WTC11 (cell line): ENCODE measurements at places on chromosomes 11 and 22. TPM values are rescaled to one million over a fixed set of nuclear protein-coding genes. Genes with fewer than 3 reads are reported as not detected.

Gene OR8G1
- total RNA-seq: not detected in 3 replicates

Gene BARX2
- not detected in 3 replicates for total RNA-seq

Gene SLC25A17
- 22.0 to 29.6 TPM (median 25.2 TPM) in 3 replicates for total RNA-seq

Gene DRAP1
- 111 to 129 TPM (median 114 TPM) in 3 replicates for total RNA-seq

DNA sequence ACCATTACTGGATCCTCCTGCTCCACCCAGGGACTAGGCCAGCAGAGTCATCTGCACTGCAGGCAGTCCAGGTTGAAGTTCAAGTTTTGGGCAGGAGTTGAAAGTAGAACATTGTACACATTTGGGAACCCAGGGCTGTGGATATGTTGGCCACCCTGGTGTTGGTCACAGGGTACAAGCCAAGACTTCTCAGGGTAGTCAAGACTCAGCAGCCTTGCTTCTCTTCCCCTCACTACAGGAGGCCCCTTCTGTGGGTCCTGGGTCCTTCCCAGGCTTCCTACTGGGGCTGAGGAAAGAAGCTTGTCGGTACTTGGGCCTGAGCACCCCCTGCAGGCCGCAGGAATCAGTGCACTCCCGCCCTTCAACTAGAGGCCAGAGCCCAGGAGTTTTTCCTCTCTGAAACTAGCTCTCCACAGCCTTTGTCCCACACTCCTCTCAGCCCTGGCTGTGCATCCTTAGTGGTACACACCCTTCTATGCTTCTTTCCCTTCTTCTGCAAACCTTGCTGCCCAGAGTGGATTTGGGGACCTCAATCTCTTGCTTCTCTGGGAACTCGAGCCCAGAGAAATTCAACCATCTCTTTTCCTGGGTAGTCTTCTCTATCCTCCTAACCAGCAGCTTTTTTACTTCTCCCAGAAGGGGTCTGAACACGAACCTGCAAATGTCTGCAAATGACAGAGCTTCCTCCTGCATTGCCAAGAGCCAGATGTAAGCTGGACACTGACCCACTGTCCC lies 2.6 kb upstream of the HPX start:
- peak; percentile 68 for DNase-seq

- no peak for DNase-seq
Observed at GRCh38 chr11:66373265-66373664, 1.7 kb upstream of the SLC29A2 start.

- DNase-seq: no peak
Observed at GRCh38 chr22:39169797-39170466, 17.5 kb upstream of the CBX7 start.

DNA sequence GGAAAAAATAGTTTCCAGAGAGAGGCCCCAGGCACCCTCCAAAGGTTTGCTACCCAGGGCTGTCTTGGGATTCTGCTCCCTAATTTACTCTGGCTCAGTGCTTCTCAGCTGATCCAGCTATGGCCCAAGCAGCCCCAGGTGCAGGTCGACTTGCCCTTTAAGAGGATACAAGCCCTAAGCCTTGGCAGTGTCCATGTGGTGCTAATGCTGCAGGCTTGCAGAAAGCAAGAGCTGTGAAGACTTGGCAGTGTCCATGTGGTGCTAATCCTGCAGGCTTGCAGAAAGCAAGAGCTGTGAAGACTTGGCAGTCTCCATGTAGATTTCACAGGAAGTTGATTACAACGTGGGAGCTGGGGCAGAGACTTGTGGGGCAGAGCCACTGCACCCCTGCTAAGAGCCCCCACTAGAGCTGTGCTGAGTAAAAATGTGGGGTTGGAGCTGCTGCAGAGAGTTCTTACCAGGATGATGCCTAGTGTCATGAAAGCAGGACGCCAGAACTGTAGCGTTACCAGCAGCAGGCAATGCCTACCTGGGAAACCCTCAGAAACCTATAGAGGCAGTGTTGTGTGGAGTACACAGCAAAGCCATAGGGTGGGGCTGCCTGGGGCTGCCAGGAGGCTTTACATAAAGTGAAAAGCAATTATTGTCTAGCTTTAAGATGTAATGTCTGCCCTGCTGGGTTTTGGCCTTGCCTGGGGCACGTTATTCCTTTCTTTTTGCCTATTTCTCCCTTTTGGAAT lies 16.1 kb upstream of the OR52K1 start:
- peak; percentile 20 for DNase-seq

GRCh38 chr22:39152024-39152510 lies 413 bp downstream of the CBX7 start:
- DNase-seq: no peak

GRCh38 chr11:12079726-12080556 lies 30.4 kb upstream of the MICAL2 start:
- DNase-seq: peak; percentile 20

DNA sequence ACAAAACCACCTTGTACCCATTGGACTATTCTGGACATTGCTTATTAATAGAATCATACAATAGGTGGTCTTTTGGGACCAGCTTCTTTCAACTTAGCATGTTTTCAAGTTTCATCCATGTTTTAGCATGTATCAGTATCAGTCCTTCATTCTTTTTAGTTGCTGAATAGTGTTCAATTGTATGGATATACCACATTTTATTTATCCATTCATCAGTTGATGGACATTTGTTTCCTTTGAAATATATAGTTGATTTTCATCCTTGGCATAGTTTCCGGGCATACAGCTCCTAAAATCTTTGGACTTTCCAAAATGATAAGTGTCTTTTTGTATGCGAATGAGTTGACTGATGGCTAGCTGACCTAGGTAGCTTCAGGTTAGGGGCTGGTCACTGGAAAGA lies 12.2 kb downstream of the PPP6R3 start:
- DNase-seq: no peak

- no peak for DNase-seq
Observed at GRCh38 chr11:68336716-68337115, 24.3 kb downstream of the LRP5 start.

DNA sequence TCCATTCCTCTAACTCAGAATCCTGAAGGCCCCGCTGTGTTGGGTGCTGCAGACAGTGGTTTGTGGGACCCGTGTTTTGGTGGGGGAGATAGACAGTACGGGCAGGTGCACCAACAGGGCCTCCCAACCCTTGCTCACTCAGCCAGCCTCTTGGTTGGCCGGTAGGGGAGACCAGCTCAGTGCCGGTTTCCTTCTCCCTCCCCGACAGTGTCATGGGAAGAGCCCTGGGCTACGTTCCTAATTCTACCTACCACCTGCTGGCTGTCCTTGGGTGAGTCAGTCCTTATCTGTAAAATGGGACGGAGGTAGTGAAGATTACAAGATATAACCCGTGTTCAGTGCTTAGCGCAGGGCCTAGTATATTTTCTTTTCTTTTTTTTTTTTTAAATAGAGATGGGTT lies 5.9 kb downstream of the TMEM134 start:
- DNase-seq: no peak

GRCh38 chr22:41799486-41800347 lies 762 bp upstream of the CCDC134 start:
- DNase-seq: peak; percentile 31

DNA sequence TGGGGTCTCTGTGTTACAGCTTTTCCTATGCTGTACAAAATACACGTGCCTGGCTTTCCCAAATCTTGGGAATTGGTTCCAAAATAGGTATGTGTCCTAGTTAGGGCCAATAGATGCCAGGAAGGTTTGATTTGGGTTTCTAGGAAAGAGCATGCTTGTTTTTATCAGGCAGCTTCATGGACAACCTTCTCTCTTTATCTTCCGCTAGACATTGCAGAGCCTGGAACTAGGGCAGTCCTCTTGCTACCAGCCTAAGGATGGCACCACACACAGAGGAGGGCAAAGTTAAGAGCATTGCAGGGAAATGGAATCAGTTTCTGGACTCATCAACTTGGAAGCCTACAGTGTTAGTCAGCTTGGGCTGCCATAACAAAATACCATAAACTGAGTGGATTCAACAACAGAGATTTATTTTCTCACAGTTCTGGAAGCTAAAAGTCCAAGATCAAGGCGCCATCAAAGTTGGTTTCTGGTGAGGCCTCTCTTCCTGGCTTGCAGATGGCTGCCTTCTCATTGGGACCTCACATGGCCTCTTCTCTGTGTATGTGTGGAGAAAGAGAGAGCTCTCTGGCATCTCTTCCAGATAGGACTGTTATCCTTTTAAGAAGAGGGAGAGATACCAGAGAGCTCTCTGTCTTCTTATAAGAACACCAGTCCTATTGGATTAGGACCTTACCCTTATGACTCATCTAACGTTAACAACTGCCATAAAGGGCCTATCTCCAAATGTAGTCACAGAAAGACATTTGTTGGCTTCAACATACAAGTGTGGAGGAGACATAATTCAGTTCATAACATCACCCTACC lies 27.3 kb upstream of the CREB3L1 start:
- DNase-seq: no peak

DNA sequence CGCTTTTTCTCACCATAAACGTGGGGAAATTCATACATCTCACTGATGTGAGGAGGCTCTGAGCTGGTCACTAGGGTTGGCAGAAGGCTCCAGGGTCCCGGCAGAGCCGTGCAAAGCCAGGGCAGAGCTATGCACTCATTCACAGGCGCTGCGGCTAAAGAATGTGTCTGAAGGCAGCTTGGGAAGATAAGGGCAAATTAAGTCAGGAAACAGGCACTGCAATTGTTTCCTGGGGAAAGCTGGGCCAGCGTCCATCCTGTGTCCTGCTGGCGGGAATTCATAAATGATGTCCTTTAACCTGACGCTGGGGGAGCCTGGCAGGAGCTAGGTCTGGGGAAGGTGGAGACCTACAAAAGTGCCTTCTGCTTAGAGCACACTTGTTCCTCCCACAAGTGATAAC lies 27.6 kb downstream of the PKNOX2 start:
- no peak for DNase-seq

- no peak for DNase-seq
Observed at GRCh38 chr11:125053167-125053566, 9.9 kb upstream of the SLC37A2 start.

GRCh38 chr11:95143106-95143681 lies 53.5 kb downstream of the ENDOD1 start:
- DNase-seq: no peak

GRCh38 chr22:33012833-33013450 lies 45.2 kb downstream of the SYN3 start:
- no peak for DNase-seq

GRCh38 chr11:73932781-73933180 lies 18.0 kb upstream of the DNAJB13 start:
- no peak for DNase-seq

DNA sequence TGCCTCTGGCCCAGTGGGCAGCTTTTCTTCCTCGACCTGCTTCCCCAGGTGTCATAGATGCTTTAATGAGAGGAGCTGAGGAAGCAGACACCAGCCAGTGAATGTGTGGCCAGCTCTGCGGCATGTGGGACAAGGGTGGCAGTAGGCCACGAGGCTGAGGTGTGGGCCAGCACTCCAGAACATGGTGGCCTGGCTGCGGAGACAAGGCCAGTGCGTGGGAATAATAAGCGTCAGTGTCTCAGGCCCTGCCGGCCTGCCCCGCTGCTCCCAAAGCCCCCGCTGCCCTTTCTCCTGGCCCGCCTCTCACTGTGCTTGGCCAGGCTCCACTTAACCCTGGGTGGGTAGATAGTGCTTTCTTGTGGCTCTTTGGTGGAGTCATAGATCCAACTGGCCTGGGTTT lies 2.1 kb downstream of the MAPK8IP1 start:
- DNase-seq: no peak

DNA sequence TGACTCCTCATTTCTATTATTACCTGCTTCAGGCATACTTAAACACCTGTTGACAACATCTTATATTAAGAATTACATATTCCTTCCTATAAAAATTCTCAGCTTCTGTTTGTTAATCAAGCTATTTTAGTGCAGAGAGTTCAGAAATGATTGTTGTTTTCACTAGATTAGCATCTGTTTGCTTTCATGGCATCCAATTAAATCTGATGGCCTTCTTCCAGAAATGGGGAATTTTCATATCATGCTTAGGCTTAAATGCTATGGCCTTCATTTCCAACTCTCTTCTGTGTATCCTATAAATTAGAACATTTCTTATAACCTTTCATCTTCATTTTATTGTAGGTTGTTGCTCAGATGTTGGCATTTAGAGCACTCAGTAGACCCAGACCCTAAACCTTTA lies 180.0 kb downstream of the WNT11 start:
- DNase-seq: no peak

DNA sequence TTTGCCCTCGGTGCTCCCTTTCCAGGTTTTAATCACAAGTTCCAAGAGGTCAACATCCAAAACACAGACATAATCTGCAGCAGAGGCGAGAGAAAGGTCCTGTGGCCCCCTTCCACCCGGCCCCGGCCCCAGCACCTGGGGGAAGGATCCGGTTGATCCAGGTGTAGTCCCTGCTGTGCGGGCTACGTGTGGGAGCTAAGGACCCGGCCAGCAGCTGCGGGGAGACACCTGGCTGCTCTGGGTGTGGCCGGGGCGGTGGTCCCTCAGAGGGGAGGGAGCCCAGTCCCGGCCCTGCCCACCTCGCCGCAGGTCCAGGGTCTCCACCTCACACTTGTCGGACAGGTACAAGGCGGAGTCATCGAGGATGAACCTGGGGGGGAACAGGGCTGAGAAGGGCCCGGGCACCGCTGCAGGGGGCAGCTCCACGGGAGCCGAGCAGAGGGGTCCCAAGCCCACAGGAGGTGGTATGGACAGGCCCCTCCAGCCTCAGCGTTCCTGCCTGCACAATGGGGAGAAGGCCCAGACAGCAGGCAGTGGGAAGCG lies 13.6 kb downstream of the ATG2A start:
- DNase-seq: no peak

DNA sequence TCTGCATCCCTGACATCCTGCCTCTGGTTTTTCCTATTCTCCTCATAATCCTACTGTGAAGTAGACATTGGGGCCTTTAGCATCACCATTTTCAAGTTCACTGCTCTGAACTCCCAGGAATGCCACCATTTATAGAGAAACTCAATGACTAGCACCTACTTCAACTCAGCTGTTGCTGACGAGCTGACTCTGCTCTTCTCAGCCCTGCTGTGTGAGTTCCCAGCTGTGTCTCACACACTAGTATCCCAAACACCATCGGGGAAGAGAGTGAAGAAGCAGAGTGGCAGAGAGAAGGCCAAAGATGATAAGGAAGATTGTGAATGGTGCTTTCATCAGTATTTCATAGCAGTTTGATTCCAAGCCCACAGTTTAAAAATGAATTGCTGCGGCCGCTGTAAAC lies 71.9 kb downstream of the PLEKHA7 start:
- no peak for DNase-seq

DNA sequence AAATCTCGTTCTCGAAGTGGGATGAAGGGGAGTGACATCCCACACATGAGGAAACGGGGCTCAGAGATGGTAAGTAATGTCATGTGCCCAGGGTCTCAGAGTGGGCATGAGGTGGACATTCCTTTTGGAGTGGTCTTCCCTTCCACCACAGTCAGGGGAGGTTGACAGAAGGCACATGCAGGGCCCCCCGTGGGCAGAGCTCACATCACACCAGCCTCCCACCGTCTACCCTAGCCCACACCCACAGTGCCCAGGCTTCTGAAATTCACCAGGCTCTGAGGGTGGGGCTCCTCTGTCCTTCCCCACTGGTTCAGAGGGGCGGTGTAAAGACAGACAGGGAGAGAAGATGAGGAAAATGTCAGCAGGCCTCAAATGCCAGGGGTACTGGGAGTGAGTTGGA lies 41.1 kb upstream of the TIMP3 start:
- DNase-seq: no peak

- no peak for DNase-seq
Observed at GRCh38 chr11:37929100-37929653, 1331.1 kb upstream of the RAG2 start.
